ENCODE measurements at places on chromosomes 3 and 15.

DNA sequence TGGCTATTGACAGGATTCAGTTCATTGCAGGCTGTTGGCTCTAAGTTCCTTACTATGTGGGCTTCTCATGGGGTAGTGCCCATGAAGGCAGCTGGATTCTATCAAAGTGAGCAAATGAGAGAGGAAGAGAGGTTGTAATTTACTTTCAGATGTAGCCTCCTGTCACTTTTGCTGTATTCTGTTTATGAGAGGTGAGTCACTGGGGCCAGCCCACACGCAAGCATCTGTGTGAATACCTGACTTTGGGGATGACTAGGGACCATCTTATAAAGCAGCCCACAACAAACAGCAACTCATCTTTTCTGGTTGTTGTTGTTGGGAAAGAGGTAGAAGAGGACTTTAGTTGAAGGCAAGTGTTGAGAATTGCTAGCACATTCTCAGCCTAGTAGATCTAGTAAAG is 506.3 kb upstream of the GRM7 start:
- no peak for DNase-seq

DNA sequence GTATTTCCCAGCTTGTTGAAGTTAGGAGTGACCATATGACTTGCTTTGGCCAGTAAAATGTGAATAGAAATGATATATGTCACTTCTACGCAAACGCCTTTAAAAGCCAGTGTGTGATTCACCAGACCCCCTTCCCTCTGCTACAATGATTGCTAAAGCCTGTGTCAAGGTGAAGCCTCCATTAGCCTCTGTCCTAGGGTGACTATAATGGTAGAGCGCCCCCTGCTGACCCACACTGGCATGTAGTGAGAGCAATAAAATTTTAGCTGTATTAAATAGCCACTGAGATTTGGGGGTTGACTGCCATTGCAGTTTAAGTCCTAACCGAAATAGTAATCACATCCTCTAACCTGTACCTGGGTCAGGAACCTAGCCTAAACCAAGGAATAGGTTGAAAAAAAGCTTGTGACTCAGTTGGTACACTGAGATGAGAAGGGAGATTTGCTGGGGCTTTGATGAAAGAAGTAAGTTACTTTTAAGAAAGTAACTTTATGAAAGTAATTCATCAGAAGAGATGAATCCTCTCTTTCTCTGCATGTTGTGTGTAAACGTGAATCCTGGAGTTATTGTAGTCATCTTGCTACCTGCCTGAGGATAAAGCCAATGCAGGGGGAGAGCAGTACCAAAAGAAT is 52.6 kb downstream of the GTF2E1 start:
- DNase-seq: peak; percentile 80

DNA sequence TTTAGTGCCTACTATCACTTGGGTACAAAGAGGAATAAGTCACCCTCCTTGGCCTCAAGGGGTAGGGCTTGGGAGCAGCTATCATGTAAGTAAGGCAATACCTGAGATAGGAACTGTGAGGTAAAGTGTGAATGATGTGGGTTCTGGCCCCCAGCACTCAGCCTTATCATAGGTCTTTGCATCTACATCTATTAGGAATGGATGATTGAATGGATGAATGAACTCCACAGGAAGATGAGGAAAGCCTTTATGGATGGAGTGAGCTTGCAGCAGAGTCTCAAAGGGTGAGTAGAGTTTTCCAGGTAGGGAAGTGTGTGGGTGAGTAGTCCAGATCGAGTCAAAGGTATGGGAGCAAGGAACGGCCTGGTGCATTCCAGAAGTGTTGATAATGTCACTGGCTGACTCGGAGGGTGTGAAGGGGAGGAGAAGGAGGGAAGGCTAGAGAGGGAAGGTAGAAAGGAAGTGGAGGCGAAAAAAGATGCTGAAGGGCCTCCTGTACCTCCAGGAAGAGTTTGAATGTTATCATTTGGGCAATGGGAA is 13.1 kb upstream of the ABHD2 start:
- DNase-seq: no peak

DNA sequence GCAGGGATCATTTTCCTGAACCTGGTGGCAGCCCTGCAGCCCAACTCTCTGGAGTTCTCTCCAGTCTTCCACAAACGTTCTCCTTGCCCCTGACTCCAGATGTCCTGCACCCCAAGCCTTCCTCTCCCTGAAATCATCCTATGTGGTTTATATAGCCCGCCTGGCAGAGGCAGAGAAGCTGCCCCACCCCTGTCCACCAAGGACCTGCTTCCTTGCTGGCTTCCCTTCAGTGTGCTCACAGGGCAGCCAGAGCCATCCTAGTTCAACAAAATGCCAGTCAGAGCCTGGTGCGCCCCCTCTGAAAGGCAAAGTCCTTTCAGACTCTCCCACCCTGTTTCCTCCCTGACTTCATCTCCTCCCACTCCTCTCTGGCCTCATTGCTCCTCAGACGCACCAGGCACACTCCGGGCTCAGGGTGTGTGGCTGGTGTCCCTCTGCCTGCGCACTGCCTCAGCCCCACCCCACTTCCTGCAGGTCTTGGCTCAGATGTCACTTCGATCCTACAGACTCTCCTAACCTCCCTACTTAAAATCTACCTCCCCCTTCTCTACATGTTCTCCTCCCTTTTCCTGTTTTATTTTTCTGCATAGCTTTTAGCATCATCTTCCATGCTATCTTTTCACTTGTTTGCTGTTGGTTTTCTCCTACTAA is 5.9 kb downstream of the KBTBD13 start:
- peak; percentile 52 for DNase-seq

DNA sequence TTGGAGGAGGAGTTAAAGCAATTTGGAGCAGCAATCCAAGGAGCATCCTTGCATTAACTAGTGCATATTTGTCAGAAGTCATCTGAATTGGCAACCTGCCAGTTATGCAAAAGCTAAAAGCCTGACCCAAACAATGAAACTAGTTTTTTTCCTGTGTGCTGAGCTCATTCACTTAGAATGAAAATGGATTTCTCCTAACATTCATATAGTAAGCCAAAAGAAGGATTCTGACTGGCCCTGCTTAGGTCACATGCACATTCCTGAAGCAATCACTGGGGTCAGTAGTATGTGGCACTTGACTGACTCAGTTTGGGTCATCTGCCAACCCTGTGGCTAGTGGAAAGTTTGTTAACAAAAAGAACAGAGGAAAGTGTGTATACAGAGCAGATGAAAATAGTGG is 30.5 kb downstream of the OXSM start:
- peak; percentile 22 for DNase-seq

DNA sequence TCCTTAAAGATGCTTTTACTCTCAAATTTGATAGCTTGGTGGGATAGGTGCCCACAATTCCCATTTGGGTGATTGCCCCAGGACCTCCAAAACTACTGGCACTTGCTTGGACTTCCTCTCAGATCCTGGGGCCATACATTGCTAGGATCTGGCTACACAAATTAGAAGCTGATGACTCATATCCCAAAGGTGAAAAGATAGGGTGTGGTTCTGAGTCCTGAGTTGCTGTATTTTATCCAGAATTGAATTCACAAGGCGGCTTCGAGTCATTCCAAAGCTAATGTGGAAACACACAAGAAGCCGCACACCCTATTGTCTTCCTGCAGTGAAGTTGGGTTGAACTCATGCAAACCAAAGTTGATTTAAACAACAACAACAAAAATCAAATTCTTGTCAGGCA is 53.4 kb downstream of the DUT start:
- DNase-seq: no peak

Measured in renal pelvis (tissue), 12 donors.